Urinary bladder (tissue), 4 donors: ENCODE measurements at places on chromosomes 16 and 17. TPM values are rescaled to one million over a fixed set of nuclear protein-coding genes. Genes with fewer than 3 reads are reported as not detected.

- no peak for DNase-seq
Measured at GRCh38 chr16:13171313-13171712, 269.9 kb downstream of the SHISA9 start.

CRYBA1 gene
- not detected for total RNA-seq

GRCh38 chr17:49548506-49549310 lies 27.0 kb upstream of the NXPH3 start:
- no peak for DNase-seq

DNA sequence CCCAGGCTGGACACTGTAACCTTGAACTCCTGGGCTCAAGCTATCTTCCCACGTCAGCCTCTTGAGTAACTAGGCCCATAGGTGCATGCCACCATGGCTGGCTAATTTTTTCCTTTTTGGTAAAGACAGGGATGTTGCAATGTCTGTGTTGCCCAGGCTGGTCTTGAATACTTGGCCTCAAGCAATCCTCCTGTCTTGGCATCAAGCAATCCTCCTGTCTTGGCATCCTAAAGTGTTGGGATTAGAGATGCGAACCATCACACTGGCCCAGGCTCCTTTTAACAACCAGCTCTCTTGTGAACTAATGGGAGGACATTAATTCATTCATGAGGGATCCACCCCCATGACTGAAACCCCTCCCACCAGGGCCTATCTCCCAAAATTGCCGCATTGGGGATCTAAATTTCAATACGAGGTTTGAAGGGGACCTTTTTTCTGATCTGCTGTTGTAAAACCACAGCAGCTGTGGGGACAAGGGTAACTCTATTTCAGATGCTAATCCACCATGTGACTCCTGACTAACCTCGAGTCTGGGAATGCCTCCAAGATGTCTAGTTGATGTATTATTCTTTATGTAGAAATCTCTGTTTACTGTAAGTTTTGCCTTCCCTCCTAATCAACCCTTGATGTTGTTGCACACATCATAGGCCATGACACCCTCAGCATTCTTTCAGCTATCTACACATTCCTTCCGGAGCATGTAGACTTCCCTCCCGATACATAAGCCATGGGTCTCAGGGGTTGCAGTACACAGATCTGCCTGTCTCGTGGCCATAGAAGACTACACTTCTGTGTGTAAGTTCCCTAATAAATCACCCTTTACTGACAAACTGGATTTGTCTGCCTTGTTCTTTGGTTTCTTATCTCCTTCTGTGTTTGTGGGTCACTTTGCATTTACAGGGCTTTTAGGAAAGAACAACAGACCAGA lies 37.6 kb downstream of the RNF112 start:
- DNase-seq, result peak; percentile 88

DNA sequence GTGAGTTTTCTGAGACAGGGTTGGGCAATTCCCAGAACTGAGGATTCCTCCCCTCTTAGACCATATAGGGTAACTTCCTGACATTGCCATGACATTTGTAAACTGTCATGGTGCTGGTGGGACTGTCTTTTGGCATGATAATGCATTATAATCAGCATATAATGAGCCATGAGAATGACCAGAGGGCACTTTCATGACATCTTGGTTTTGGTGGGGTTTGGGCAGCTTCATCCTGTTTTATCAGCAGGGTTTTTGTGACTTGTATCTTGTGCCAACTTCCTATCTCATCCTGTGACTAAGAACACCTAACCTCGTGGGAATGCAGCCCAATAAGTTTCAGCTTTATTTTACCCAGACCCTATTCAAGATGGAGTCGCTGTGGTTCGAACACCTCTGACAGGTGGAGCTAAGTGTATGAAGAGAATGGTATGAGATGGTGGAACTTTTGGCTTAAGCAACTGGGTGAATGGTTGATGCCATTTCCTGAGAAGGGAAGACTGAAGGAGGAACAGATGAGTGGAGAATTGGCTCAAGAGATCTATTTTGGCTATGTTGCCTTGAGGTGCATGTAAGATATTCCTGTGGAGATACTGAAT lies 217.3 kb downstream of the RAB11FIP4 start:
- no peak for DNase-seq

- DNase-seq, result no peak
Measured at GRCh38 chr17:78159575-78160158, 8.7 kb upstream of the SYNGR2 start.

LITAFD gene
- not detected for total RNA-seq

GRCh38 chr17:64037180-64037579 lies 16.7 kb upstream of the ICAM2 start:
- DNase-seq, result no peak

GRCh38 chr16:64950731-64951130 lies 171.1 kb downstream of the CDH11 start:
- DNase-seq, result no peak

CNTROB gene
- total RNA-seq, result 23.8 TPM

GRCh38 chr16:60979119-60979518 lies 1057.1 kb downstream of the CDH8 start:
- DNase-seq, result no peak

TERB1 gene
- not detected for total RNA-seq

CD300A gene
- total RNA-seq, result 2.7 TPM

KCNJ16 gene
- total RNA-seq, result 0.11 TPM

- DNase-seq, result no peak
Measured at GRCh38 chr16:14020141-14020540, 51.0 kb upstream of the MRTFB start.

NOD2 gene
- 1.5 TPM for total RNA-seq

DNA sequence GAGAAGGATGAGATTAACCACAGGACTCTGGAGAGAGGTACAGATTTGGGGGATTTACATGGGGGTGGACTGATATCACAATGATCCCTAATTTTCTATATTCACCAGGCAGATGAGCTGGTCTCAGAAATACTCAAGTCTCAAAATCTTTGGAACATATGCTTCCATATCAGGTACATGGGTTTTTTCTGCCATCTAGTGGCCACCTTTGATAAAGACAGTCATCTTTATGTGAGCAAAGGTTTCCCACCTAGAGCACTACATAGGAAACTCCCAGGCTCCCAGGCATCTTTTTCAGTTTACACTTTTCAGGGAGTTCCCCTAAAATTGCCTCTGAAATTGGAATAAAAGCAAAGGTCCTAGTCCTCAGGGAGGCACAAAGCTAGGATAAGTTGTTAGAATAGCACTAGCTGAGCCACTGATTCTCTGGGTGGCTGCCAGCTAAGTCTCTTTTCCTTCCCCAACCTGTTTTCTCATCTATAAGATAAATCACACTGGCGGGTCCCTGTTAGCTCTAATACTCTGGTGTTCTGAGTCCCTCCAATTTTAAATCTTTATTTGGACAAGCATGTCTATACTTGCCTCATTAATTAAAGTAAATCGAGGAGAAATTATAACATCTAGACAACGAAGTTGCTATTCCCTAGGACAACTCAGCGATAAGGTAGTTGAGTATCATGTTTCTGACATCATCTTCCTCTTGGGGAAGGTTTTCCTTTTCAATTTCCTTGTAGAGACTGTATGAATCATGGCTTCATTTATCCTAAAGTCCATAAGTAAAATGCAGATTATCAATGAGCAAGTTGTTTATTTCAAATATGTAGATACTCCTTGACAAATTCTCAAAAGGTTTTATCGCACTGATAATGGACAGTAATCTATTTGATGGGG lies 19.0 kb upstream of the MON1B start:
- DNase-seq, result peak; percentile 62

- DNase-seq, result no peak
Measured at GRCh38 chr16:19760356-19761060, 42.4 kb downstream of the IQCK start.

GRCh38 chr17:49976163-49976827 lies 7.3 kb downstream of the DLX4 start:
- no peak for DNase-seq

C1QTNF1 gene
- total RNA-seq, result 5.2 TPM

HEATR9 gene
- total RNA-seq, result not detected

PYDC1 gene
- total RNA-seq, result not detected

DNA sequence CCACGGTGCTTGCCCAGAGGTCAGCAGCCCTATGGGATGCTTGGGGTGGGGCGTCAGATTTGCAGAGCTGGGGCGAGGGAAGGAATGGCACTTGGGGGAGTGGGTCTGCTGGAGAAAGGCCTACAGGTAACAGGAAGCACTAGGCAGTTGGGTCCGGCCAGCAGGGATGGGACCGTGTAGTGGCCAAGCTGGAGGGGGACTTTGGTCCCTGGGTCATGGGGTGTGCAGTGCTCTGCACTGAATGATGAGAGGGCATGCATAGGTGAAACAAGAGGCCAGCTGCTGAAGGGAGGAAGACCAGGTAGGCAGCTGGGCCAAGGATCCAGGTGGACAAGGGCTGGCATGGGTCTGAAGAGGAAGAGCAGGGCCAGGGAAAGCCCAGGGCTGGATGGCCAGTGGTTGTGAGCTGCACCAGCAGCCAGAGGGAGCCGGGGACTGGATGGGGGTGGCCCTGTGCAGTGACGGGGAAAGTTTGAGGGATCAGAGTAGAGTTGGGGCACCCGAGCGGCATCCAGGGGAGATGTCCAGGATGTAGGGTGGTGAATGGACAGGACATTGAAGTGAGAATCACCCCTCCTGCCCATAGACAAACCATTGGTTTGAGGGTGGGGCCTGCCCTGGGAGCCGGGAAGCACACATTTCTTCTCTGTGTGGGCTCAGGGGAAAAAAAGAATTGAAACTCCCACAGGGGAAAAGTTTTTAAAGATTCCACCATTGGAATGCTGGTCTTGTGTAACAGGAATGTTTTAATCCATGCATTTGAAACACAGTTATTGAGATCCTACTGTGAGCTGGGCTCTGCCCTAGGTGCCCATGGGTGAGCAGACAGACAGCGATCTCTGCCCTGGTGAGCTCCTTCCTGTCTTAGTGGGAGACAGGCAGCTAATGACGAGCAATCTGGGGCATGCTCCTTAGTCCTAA lies 25.1 kb downstream of the RAI1 start:
- no peak for DNase-seq

SUMO2 gene
- 150 TPM for total RNA-seq

DNA sequence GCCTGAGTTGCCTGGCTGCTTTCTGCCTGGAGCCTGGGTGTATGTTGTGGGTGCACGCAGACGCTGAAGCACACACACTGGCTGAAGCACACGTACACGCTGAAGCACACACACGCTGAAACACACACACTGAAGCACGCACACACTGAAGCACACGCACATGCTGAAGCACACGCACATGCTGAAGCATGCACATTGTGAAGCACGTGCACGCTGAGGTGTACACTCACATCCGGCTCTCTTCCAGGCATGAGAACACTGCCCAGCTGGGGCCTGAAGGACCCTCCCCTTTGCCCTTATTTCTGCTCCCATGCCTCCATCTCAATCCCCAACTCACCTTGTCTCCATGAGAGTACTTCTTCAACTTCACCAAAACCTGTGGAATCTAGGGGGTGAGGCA lies 16.5 kb downstream of the CSF3 start:
- DNase-seq, result no peak

DNA sequence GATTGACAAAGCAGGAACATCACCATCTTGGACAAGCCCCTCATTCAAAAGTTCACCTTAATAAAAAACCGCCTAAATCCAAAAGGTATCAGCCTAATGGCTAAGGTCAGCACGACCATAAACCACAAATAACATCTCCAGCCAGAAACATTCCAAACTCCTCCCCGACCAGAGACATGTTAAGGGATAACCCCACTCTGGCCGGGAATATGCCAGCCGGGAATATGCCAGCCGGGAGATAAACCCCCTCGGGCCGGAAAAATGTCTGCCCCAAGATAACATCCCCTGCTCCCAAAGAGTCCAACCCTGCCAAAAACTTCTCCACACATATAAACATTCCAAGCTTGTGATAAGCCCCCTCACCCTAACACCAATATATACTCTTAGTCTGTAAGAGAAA lies 1.4 kb downstream of the DHX33 start:
- DNase-seq, result no peak

EFNB3 gene
- 3.3 TPM for total RNA-seq

TNFRSF17 gene
- not detected for total RNA-seq

OMG gene
- total RNA-seq, result 1.5 TPM

DNA sequence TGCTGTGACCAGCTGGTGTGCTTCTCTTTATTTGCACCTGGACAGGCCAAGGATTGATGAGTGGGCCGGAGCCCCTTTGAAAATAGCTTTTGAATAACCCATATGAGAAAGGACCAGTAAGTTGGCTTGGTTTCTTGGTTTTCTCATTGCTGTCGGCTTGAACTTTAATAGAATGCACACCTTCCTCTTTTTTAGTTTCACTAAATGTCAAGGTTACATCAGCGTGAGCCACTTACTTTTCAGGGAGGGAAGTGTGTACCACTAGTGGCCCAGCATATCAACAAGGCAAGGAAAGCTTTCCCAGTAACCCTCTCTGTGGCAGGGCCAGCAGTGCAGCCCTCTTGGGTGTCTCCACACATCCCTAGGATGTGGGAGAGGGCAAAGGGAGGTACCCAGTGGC lies 433.3 kb downstream of the CA10 start:
- DNase-seq, result no peak

- DNase-seq, result no peak
Measured at GRCh38 chr17:17740615-17741348, 59.5 kb downstream of the RAI1 start.

- no peak for DNase-seq
Measured at GRCh38 chr16:82182266-82183003, 12.4 kb upstream of the MPHOSPH6 start.

- no peak for DNase-seq
Measured at GRCh38 chr17:10871914-10872313, 34.0 kb upstream of the PIRT start.

DNA sequence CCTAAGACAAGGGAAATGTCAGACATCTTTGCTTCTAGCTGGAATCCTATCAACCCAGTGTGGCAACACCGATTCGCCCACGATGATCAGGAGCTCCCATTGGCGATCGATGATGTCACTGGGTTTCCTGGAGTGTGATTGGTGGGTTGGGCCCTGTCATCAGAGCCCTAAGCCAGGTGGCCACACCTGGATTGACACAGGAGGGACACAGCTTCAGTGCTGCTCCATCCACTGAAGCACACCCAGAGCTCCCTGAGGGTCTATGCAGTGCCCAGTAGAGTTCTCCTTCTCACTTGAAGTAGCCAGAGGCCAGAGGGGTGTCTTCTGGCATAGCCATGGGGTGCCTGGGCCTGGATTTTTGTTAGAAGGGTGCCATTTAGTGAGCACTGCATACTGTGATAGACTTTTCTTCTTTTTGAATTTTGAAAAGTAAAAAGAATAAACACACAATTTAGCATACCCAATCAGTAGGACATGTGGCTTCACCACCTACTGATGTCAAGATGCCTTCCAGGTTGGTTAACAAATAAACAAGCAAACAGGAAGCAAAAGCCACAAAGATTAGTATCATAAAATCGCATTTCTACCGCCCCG lies 77.6 kb downstream of the CMIP start:
- no peak for DNase-seq

DNA sequence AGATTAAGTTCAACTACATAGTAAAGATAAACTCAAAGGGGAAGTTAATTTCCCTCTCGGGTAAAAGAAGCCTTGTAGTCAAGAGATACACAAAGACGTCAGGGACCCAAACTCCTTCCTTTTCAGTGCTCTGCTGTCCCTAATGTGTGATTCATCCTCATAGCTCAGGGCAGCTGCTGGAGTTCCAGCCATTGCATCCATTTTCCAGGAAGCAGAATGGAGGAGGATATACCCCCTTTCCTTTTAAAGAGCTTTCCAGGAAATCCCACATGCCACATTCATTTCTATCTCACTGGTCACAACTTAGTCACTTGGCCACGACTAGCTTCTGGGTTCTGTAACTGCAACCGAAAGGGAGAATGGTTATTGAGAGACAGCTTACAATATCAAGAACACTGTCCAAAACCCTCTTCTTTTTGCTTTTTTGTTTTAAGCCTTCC lies 95.3 kb downstream of the SOCS1 start:
- no peak for DNase-seq

- DNase-seq, result no peak
Measured at GRCh38 chr17:35147375-35147905, at the start of gene UNC45B. Gene UNC45B (plus strand): TSS chr17:35147817. CDS start chr17:35148264, 447 bp downstream.

SCGB1C2 gene
- not detected for total RNA-seq

DNAJC7 gene
- 69.9 TPM for total RNA-seq
